ENCODE measurements at places on chromosomes 3 and 15.

- no peak for DNase-seq
These were observed 45.4 kb downstream of the ZNF589 start for GRCh38 chr3:48286308-48286707.

- DNase-seq, result no peak
These were observed 296.8 kb downstream of the WDR72 start for GRCh38 chr15:53462651-53463050.

DNA sequence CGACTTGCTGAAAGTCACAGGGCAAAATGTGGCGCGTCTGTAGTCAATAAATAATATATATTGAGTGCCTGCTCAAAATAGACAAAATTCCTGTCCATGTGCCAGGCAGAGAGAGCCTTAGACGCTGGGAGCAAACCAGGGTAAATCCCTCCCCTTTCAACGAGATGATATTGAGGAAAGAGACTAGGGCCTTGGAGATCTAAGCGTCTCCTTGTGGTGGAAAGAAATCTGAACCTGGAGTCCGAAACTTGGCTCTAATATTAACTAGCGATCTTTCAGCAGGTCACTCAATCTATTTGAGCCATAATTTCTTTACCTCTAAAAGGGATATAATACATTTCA, 348 bp upstream of the DPP8 start:
- DNase-seq, result no peak

DNA sequence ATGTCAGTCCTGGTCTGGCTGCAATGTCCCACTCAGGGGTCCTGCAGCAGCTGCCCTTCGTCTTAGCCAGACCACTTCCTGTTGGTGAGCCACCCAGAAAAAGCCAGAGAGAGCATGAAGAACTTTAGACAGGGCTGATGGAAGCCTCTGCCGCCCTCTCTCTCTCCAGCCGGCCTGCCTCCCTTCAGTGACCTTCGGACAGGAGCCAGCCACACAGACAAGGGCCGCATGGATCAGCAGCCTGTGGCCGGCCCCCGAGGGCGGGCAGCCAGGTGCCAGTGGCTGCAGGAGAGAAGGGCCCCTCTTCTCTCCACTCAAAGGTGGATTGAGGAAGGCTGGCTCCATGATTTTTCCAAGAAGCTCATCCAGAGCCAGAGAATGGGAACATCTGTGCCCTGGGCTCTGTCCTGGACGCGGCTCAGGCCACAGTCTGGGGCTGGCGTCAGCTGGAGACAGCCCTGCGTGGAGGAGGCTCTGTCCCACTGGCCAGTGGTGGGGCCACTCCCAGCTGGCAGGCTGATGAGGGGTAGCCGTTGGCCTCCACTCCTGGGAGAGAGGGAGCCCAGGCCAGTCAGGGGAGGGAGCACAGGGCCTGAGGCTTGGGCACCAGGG, 42.9 kb downstream of the ISG20 start:
- DNase-seq, result no peak

- DNase-seq, result no peak
These were observed 111.0 kb downstream of the NSUN3 start for GRCh38 chr3:94173673-94174434.

DNA sequence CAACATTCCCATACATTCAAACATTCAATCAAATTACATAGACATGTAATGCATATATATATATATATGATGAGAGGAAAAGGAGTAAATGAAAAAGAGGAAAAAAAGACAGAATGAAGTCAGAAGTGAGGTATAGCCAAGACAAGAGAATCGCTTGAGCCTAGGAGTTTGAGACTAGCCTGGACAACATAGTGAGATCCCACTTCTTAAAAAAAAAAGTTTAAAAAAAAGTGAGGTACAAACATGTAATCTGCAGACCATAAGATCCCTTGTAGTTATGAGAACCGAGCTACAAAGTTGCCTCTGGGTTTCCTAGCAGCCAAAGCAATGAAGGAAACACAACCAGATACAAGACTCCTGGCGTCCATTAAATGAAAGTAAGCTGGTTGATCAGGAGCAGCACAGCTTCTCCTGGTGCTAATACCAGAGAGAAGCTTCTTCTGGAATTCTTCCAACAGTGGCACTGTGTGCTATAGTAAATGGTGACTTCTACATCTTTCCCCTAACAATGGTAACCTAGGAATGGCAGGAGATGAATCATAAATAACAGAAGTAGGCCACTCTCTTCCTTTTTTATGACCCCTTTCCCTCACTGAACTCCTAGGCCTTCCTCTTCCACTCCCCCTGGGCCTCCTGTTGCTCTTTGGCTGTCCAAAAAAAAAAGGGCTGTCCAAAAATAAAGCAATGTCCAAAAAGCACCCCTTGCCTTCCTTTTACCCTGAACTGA, 3.5 kb downstream of the KCNMB3 start:
- no peak for DNase-seq

GRCh38 chr3:66200786-66201185, 20.0 kb upstream of the SLC25A26 start:
- no peak for DNase-seq

DNA sequence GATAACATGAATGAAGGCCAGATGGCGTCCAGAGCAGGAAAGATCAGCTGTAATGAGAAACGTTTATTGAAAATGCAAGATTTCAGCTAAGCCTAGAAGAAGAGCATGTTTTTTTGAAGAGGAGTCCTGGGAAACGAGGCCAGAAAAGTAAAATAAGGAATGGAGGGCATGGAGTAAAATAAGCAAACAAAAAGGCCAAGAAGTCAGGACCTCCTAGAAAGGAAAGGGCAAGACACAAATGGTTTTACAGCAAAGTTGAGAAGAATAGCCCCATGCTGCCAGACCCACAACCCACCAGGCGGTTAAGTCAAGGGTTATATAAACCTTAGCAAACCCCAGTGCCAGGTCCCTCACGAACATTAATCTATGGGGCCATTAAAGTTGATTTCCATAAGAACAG, 30.5 kb downstream of the LRIG1 start:
- no peak for DNase-seq

DNA sequence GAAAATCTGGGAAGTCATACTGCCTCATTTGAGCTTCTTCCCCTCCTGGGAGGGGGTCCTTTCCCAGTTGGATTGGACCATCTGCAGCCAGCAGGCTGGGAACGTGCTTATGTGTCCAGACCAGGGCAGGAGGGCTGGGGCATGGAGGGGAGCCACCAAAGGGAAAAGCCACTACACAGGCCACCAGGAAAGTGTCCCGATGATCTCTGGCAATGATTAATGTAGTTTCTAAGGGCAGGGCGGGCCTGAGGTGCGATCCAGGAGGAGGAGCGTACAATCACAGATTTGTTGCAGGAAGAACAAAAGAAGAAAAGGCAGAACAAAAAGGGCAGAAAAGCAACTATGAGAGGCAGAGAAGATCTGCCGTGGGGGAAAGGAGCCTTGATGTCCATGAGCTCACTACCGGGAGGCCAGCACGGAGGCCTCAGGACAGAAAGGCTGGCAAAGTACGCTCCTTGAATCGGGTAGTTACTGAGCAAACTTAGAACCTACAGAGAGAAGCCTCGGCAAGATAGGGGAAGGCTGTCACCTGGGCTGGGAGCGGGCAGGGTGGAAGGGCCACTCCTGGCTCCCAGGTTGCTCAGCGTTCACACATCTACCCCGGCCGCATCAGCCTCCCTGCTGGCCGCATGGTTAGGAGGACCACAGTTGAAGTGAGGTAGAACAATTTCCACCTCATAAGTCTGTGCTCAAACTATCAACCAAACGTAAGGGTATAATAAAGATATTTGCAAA, 79.5 kb upstream of the PCSK6 start:
- DNase-seq, result no peak

DNA sequence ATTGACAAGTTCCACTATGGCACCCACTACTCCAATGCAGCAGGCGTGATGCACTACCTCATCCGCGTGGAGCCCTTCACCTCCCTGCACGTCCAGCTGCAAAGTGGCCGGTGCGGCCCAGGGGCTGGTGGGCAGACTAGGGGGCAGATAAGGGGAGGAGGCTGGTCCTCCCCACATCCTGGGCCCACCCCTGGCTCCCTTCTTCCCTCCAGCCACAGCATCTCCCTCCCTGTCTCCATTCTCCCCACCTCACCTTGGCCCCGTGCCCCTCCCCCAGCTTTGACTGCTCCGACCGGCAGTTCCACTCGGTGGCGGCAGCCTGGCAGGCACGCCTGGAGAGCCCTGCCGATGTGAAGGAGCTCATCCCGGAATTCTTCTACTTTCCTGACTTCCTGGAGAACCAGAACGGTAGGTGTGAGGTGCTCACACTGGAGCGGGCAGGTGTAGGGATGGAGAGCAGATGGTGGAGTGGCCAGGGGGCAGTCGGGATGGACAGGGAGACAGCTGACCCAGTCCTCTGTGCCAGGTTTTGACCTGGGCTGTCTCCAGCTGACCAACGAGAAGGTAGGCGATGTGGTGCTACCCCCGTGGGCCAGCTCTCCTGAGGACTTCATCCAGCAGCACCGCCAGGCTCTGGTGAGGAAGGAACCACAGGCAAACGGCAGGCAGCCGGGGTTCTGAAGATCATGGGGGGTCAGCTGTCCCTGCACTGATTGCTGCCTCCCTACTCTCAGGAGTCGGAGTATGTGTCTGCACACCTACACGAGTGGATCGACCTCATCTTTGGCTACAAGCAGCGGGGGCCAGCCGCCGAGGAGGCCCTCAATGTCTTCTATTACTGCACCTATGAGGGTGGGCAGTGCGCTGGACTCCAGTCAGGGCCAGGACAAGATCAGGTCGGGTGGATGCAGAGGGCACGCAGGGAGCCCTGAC, 26.0 kb downstream of the NBEAL2 start:
- no peak for DNase-seq

GRCh38 chr3:33578325-33579177, 138.3 kb upstream of the UBP1 start:
- no peak for DNase-seq

- DNase-seq, result no peak
These were observed 43.1 kb downstream of the IGF2BP2 start for GRCh38 chr3:185781759-185782158.

DNA sequence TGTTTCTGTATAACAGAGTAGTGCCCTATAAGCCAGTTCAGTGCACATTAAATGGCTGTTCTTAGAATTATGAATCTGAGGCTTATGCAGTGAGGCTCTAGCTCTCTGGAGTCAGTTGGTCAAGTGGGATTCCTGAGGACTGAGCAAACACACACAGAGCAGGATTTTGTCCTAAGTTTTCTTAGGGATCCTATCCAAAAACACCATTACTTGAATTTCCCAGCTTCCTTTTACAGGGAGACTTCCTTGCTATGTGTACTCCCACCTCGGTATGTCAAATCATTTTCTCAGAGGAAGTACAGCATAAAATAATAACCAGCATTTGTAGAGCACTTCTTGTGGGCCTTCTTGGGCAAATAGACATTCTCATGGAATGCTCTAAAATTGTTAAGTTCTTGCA, 63.1 kb upstream of the GOLGA6B start:
- no peak for DNase-seq

GRCh38 chr15:63192619-63193206, 3.3 kb downstream of the RAB8B start:
- peak; percentile 27 for DNase-seq

- DNase-seq, result no peak
These were observed 142.8 kb downstream of the LIPC start for GRCh38 chr15:58574631-58575030.

GRCh38 chr15:99681990-99682389, 51.2 kb downstream of the LYSMD4 start:
- no peak for DNase-seq

- DNase-seq, result no peak
These were observed 2.5 kb downstream of the NBEAL2 start for GRCh38 chr3:46981932-46982471.

All from stimulated activated CD4-positive, alpha-beta T cell treated with anti-CD3 and anti-CD28 coated beads, TNF-alpha, amount 100 ng/mL, for 48 hours (primary cell).